Fibroblast of villous mesenchyme (primary cell): ENCODE measurements at places on chromosomes 13 and 19. TPM values are rescaled to one million over a fixed set of nuclear protein-coding genes. Genes with fewer than 3 reads are reported as not detected.

The HCN2 gene
- 0.32 and 0.86 TPM in 2 replicates for total RNA-seq

- no peak for DNase-seq
Measured at GRCh38 chr19:40604171-40604646, 3.0 kb downstream of the LTBP4 start.

GRCh38 chr13:57558051-57558467 is 73.5 kb upstream of the PCDH17 start:
- no peak for DNase-seq

- no peak for DNase-seq
Measured at GRCh38 chr19:51702825-51703574, 9.9 kb downstream of the SPACA6 start.

DNA sequence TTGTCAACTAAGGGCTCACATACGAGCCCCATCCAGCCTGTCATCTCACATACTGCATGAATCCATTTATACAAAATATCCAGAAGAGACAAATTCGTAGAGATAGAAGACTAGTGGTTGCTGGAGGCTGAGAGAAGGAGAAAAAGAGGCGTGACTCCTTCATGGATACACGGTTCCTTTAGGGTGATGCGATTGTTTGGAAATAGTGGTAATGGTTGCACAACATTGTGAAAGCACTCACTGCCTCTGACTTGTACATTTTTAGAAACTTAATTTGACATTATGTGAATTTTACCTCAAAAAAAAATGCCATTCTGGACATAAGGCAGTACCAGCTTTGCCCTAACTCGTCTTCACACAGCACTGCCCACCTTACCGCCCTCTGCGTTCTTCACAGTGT is 27.3 kb downstream of the IGFL1 start:
- peak; percentile 42 for DNase-seq

The SLC7A1 gene
- total RNA-seq = 27.7 and 28.1 TPM in 2 replicates
